ENCODE measurements at places on chromosomes 5 and 9.

GRCh38 chr9:74447451-74448193 lies 49.5 kb upstream of the RORB start:
- no peak for DNase-seq

DNA sequence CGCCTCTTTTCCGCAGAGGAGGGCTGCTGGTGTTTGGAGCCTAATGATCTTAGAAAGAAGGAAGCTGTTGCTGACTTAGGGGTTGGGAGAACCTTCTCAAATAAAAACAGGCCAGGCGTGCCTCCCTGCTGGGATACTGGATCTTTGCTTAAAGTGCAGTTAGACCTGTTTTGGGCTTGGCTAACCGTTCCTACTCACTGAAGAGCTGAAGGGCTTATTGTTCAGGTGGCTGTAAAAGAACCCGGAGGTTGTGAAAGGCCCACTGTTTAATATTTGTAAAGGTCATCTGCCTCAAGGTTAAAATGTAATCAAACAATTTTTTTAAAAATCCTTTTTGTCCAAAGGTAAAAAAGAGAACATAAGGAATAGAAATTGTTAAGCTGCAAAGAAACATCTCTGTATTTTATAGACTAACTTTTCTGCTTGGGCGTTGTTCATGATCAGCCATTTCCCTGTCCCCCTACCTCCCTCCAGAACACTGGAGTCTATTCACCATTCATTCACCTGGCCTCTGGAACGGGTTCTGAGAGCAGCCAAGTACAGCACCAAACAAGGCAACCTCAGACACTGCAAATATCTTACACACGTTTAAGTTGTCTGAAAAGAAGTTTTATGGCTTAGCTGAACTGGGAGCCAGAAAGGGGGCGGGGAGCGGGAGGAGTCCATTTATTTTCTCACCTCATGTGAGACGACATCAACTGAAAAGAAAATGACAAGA lies 18.6 kb upstream of the MTMR12 start:
- DNase-seq, result no peak

GRCh38 chr9:37410969-37411785 lies 11.3 kb upstream of the GRHPR start:
- DNase-seq, result no peak

- DNase-seq, result no peak
These were observed 411.7 kb downstream of the DMRT2 start for GRCh38 chr9:1461812-1462211.
